ENCODE measurements at places on chromosomes 7 and 10. TPM values are rescaled to one million over a fixed set of nuclear protein-coding genes. Genes with fewer than 3 reads are reported as not detected.

The LRRC4 gene
- total RNA-seq, result not detected

The EBF3 gene
- 8.8 TPM for total RNA-seq

The TMEM229A gene
- total RNA-seq, result 0.23 TPM

The LRRC72 gene
- not detected for total RNA-seq

The HMX2 gene
- total RNA-seq, result not detected

The ZNF425 gene
- total RNA-seq, result 4.2 TPM

The PRPS1L1 gene
- total RNA-seq, result not detected

The MRPL32 gene
- total RNA-seq, result 26.8 TPM

The PPP1R3A gene
- total RNA-seq, result not detected

The CLDN3 gene
- total RNA-seq, result not detected

The SEMA3D gene
- total RNA-seq, result 17.9 TPM

The ZNF777 gene
- total RNA-seq, result 2.7 TPM

The AMPH gene
- total RNA-seq, result 0.23 TPM

The AS3MT gene
- total RNA-seq, result 5.9 TPM

The ANXA7 gene
- total RNA-seq, result 89.0 TPM

The ADCY1 gene
- total RNA-seq, result 2.3 TPM

The PDZD7 gene
- 2.0 TPM for total RNA-seq

The TBXAS1 gene
- 0.60 TPM for total RNA-seq

The NEUROG3 gene
- not detected for total RNA-seq

The VSTM4 gene
- 0.23 TPM for total RNA-seq

The RBAK gene
- 2.9 TPM for total RNA-seq

The AKR1C8 gene
- total RNA-seq, result not detected

The SORCS1 gene
- not detected for total RNA-seq

The TMEM213 gene
- total RNA-seq, result not detected

The AASS gene
- 23.1 TPM for total RNA-seq

The ZNF365 gene
- total RNA-seq, result 0.70 TPM

The NFE2L3 gene
- 0.12 TPM for total RNA-seq

The AKR1C4 gene
- total RNA-seq, result not detected

The FGF8 gene
- not detected for total RNA-seq

The SPDYE8 gene
- total RNA-seq, result not detected

The DOCK1 gene
- 100 TPM for total RNA-seq

Data from smooth muscle cell of the coronary artery (primary cell).